ENCODE measurements at places on chromosomes 5 and 9.

GRCh38 chr9:86246752-86247161 is 12.7 kb downstream of the C9orf153 start:
- DNase-seq, result no peak

GRCh38 chr9:114621975-114622609 is 11.0 kb downstream of the TMEM268 start:
- DNase-seq, result no peak

DNA sequence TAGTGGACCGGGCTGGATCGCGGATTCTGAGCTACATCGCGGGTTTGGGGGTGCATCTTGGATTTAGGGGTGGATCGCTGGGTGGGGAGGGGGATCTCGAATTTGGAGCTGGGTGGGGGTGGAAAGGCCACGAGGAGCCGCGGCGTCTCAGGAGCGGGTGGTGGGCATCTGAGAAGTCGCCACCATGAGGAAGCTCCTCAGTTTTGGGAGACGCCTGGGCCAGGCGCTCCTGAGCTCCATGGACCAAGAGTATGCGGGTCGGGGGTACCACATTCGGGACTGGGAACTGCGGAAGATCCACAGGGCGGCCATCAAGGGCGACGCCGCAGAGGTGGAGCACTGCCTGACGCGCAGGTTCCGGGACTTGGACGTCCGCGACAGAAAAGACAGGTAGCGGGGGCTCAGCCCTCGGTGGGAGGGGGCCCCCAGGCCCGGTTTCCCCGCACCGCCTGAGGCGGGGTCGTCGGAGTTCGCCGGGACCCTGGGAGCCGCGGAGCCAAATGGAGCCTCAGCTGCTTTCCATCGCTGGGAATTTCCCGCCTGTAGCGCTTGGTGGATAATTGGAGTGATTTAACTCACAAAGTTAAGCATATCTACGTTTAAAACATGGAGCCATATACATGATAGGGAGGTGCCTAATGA is 376 bp downstream of the ANKRD18B start:
- no peak for DNase-seq

GRCh38 chr5:115087951-115088350 is 81.8 kb downstream of the TRIM36 start:
- DNase-seq, result no peak

GRCh38 chr5:88761939-88762338 is 121.0 kb downstream of the MEF2C start:
- no peak for DNase-seq

DNA sequence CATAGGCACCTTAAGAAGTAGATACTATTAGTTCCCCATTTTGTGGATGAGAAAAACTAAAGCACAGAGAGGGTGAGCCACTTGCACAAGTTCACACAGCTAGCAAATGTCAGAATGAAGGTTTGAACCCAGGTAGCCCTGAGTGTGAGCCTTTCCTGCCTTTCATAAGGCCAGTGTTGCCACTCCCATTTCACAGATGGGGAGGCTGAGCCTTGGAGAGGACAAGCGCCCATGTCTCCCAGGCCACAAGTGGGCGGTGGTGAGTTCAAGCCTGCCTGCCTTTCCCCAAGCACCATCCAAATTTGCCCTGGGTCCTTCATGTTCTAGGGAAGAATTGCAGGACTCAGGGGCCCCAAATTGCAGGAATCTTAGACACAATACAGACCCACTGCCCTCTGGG is 50.6 kb downstream of the LHX2 start:
- DNase-seq, result no peak

DNA sequence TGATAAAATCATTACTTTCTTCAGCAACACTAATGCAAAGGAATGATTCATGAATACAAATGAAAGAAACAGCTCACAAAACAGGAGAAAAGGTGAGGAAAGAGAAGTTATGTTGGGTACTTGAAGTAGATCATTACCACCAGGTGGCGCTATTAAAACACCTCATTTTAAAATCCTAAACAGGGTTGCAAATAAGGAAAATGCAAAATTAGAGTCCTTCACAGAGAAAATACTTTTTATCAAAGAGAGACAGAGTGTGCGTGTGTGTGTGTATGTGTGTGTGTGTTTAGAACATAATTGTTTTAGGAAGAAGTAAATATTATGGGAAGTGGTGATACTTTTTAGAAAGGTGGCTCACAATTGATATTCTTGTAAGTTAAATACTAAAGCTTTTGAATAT is 49.5 kb upstream of the CD180 start:
- DNase-seq, result no peak

- DNase-seq, result no peak
Measured at GRCh38 chr5:169280286-169280685, 20.7 kb downstream of the SLIT3 start.

GRCh38 chr9:37905131-37905505 is 1.2 kb upstream of the SLC25A51 start:
- DNase-seq, result no peak

DNA sequence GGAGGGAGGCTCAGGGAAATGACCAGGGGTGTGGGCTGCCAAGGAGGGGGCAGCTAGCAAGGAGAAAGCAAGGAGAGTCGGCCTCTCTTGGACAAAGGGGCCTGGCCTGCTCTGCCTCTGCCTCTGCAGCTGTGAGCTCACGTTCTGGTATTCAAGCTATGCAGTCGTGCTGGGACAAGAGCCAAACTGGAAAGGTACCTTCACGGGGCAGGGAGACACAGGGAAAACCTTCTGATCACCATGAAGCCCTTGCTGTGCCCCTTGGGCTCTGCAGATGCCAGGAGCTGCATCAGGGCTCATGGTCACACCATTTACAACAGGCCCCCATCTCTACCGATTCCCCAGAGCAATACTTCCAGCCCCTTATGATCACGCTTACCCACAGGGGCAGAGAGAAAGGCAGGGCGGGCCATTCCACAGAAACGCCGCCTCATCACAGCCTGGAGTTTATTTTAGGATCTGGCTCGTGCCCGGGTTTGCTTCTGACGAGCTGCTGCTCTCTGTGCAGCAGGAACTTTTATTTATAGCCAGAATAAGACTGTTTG is 63.2 kb downstream of the PRRT1B start:
- no peak for DNase-seq

- no peak for DNase-seq
Measured at GRCh38 chr9:105679257-105680022, 14.9 kb upstream of the TMEM38B start.

- no peak for DNase-seq
Measured at GRCh38 chr9:129718647-129719046, 34.2 kb downstream of the PTGES start.

DNA sequence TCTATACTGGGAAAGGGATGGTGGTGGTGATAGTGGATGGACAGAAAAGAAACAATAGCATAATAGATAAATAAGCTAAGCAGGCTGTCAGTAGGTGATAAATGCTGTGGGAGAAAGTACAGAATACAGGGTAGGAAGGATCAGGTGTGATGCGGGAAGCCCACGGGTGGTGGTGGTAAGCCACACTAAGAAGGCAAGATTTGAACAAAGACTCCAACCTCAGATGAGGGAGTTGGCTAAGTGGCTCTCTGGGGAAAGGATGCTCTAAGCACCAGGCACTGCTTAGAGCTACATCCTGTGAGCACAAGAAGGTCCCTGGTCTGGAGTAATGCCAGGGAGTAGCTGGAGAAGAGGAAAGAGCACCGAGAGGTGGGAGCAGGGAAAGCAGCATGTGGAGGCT is 151.6 kb upstream of the KLF9 start:
- DNase-seq, result no peak

DNA sequence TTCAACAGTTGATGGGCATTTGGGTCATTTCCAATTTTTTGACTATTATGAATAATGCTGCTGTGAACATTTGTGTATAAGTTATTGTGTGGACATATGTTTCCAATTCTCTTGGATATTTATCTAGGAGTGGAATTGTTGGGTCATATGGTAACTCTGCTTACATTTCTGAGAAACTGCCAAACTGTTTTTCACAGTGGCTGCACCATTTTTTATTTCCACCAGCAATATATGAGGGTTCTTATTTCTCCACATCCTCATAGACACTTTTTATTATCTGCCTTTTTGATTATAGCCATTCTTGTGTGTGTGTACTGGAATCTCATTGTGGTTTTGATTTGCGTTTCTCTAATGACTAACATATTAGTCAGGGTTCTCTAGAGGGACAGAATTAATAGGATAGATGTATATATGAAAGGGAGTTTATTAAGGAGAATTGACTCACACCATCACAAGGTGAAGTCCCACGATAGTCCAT is 14.7 kb upstream of the MED27 start:
- DNase-seq, result no peak

DNA sequence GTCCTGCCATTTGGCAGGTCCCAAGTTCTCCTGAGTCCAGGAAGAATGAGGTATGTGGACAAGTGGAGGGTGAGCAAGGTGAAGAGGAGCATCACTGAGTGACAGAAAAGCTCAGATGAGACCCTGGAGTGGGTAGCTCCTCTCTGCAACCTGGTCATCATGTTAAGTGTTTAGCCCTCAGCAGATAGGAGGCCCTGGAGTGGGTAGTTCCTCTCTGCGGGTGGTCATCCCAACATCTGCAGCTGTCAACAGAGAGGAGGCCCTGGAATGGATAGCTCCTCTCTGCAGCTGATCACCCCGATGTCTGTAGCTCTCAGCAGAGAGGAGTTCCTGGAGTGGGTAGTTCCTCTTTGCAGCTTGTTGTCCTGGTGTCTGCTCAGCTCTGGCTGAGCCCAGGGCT is 48.4 kb downstream of the NDUFAF2 start:
- no peak for DNase-seq

DNA sequence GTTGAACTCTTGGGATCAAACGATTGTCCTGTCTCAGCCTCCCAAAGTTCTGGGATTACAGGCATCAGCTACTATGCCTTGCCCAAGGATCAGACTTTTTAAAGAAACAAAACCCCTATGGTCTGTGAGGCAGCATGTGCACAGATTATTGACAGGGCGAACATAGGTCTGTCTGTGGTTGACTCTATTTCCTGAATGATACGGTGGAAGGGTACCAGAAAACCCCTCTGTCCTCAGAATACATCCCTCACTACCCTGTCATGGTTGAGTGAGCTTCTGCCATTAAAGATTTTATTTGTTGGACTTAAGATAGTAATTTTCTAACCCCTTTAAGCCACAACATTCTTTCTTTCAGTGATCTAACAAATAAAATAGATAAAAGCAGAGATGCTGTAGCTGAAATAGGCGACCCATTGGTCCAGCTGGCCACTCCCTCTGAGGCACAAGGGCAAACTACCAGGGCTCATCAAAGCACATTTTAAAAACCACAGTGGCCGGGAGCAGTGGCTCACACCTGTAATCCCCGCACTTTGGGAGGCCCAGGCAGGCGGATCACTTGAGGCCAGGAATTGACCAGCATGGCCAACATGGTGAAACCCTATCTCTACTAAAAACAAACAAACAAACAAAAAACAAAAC is 84.9 kb upstream of the ANKRD55 start:
- no peak for DNase-seq

DNA sequence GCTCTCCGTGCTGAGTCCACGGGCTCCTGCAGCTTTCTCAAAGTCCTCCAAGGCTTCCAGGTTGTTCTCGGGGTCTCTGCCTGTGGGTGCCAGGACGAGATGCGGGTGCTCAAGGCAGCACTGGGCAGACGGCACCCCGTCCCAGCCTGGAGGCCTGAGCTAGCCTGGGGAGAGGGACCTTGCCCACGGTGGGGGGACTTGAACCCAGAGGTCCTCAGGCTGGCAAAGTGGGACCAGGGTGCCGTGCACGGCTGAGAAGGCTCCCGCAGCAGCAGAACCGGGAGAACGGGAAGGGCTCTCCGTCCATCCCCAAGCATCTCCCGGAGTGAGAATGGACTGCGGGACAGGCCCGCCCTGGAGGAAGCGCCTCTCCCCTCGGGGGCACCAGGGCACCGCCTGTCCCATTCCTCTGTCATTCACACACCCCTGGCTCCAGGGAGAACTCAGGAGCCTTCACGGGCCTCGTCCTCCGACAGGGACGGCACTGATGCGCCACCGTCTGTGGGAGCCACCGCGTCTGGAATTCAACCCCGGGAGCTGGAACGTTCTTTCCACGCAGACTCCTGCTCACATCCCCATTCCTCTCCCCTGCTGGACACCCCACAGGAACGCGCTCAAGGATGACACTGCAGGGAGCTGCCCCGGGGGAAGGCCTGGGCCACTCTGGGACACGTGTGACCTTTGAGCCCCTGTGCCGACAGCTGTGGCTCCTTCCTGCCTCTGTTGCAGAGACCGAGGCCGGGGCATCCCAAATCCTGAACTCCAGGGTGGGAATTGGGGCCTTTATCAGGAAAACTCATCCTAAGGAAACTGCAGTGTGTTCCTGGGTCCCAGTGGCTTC is 16.3 kb upstream of the OBP2B start:
- DNase-seq, result no peak

GRCh38 chr5:132774406-132774805 is 2.6 kb downstream of the SEPTIN8 start:
- DNase-seq, result no peak

GRCh38 chr5:178478370-178478769 is 111.8 kb downstream of the COL23A1 start:
- DNase-seq, result no peak

DNA sequence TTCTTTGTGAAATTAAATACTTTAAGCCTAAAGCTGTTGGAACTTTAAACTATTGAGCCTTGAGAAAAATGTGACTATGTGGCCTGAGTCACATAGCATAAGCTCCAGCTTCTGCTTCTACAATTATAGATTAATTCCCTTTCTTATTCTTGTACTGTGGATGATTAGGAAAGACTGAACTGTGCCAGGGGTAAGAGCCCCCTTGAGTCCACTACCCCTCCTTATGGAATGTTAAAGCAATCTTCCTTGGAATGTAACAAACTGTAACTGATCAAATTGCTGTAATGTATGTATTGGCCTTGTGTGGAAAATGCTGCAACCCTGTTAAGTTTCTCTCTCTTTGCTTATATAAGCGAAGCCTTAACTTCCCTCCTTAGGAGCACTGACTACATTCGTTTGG is 273.2 kb downstream of the FAM170A start:
- no peak for DNase-seq

- no peak for DNase-seq
Measured at GRCh38 chr5:150064681-150065220, 21.6 kb downstream of the CSF1R start.

DNA sequence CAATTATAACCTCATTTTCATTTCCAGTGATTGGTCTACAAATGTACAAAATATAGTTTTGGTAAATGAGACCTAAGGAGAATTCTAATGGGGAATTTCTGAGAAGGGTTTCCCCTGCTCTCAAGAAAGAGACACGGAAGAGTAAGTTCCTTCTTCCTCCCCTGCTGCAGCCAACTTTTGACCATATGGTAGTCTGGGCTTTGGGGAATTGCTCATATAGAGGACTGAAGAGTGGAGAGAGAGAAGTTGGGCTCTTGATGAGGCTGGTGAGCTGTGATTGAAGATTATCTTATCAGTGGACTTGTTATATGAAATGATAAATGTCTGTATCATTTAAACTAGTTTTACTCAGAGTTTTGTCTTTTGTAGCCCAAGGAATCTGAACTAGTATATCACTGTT is 4.3 kb upstream of the LNPEP start:
- DNase-seq, result no peak

DNA sequence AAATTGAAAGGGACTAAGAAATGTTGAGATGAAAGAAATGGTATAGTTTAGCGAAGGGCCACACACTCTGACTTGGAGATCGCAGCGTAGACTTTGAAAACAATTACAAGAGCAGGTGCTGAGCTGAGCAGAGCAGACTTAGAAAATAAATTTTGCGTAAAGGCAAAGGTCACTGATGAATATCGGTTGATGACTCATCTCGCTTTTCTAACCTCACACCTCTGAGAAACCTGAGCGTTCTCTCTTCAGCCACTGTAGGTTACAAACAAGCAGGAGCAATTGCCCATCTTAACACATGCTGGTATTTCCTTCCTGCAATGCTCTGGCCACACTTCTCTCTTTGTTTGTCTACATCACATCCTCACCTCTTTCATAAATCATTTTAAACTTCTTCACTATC is 190.6 kb upstream of the C9orf72 start:
- DNase-seq, result no peak

- no peak for DNase-seq
Measured at GRCh38 chr5:143557061-143557818, 153.8 kb upstream of the NR3C1 start.

Data from stimulated activated CD8-positive, alpha-beta memory T cell treated with anti-CD3 and anti-CD28 coated beads, Interleukin-4, amount 100 ng/mL, for 4 hours (primary cell).